ENCODE measurements at places on chromosomes 1 and 21. TPM values are rescaled to one million over a fixed set of nuclear protein-coding genes. Genes with fewer than 3 reads are reported as not detected.

FTCD gene
- not detected for total RNA-seq

IL19 gene
- total RNA-seq: not detected

OR6F1 gene
- not detected for total RNA-seq

HOOK1 gene
- 20.6 TPM for total RNA-seq

IL23R gene
- not detected for total RNA-seq

RUNX3 gene
- total RNA-seq: 5.8 TPM

BCAN gene
- 0.28 TPM for total RNA-seq

CGN gene
- total RNA-seq: 166 TPM
